ENCODE measurements at places on chromosomes 5 and 9. TPM values are rescaled to one million over a fixed set of nuclear protein-coding genes. Genes with fewer than 3 reads are reported as not detected.
A peak's percentile ranks its signal among the peaks of the same experiment; 100 is the strongest.

DNA sequence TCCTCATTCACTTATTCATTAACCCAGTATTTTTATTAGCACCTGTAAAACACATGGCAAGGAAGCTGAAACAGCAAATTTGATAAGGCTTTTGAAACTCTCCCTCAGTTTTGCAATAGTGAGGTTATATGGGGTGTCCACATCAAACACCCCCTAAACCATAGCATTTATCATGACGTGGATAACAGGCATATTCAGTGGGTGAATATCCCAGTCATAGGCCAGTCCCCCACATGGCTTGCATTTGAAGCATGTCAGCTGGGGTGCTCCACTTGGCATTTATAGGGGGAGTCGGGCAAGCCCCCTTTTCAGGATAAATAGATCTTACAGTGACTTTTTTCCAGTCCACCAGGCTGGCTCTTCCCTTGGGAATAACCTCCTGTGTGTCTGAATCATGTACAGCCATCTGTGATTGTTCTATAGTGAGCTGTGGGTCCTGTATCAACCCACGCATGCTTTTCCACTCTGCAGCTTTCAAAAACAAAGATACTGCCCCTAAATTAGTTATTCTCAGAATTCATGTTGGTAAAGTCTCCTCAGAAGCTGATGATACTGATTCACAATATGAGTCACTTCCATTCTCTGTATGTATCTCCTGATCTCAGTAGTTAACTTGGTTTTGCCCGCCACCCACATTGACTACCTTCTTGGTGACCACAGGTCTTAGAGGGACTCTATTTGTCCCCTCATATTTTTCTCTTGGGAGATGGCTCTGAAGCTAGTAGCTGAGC lies 84.4 kb upstream of the SPIN1 start:
- no peak for DNase-seq

GRCh38 chr5:74112372-74113195 lies 486.6 kb downstream of the ARHGEF28 start:
- DNase-seq, result no peak

GRCh38 chr5:31463351-31463750 lies 68.5 kb downstream of the DROSHA start:
- DNase-seq, result no peak

- no peak for DNase-seq
These were observed 597.0 kb downstream of the PSAT1 start for GRCh38 chr9:78893774-78894401.

DNA sequence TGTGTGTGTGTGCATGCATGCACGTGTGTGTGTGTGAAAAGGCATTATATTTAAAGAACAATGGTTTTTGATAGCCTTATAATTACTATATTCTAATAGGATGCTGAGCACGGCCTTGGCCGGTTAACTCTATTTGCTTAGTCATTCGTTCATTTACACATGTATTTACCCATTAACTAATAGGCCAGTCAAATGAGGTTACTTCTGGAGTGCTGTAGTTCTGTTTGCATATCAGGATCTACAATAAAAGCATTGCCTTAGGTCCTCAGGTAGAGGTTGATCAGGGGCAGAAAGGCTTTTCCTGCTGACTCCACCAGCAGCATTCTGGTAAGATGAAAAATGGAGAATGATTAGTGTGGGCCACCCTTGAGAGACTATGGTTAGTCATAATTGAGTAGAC lies 219.0 kb downstream of the COMMD10 start:
- DNase-seq, result no peak

DNA sequence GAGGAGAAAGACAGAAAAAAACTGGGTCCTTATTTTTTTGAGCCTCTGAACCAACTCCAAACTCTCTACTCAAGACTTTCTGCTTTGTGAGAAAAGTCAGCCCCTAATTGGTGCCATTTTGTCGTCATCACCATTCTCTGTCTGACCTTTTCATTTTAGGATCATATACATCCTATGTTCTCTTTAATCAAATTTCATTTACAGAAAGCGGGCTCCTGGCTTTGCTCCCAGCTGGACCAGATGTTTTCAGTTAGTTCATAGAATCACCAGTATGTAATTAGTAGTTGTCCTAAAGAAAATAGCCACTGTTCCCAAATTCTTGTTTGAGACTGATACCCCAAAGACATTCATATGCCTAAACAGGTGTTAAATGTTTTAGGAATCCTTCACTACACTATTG lies 28.6 kb upstream of the SLCO4C1 start:
- no peak for DNase-seq

DNA sequence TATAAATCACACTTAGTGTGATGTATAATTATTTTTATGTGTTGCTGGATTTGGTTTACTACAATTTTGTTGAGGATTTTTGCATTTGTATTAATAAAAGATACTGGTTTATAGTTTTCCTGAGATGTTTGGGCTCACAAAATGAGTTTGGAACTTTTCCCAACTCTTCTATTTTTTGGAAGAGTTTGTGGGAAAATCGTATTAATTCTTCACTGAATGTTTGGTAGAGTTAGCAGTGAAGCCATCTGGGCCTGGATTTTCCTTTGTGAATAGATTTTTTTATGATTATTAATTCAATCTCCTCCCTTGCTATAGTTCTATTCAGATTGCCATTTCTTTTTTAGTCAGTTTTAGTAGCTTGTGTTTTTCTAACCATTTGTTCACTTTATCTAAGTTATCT lies 201.7 kb upstream of the NFIL3 start:
- DNase-seq, result no peak

DNA sequence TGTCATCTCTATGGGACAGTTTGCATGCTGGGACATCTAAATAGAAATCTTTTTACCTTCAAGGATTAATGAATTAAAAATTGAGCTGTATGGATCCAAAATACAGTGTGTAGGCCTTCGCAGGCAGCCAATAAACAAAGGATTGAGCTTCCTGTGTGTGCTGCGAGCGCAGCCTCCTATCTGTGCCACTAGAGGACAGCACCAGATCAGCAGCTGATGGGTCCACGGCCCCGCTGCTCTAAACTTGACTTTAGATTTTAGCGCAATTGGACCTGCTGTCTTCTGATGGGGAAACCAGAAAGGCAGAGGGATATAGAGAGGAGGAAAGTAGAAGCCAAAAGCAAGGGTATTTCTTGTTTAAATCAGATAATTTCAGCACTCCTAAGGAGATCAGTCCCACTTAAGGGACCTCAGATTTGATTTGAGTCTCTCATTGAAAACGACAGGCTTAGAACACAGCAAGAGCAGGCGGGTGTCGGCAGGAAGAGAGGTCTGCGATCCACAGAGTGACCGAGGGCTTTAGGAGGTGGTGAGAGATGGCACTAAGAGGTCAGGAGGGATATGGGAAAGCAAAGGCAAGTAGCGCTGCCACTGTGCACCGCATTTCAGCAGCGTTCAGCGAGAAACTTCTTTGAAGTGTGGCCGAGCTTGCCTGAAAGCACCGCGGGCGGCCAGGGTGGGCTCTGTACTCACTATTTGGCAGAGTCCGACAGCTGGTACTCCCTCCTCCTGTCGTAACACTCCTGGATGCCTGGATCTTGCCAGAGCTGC lies 214.3 kb downstream of the GNA14 start:
- no peak for DNase-seq

DNA sequence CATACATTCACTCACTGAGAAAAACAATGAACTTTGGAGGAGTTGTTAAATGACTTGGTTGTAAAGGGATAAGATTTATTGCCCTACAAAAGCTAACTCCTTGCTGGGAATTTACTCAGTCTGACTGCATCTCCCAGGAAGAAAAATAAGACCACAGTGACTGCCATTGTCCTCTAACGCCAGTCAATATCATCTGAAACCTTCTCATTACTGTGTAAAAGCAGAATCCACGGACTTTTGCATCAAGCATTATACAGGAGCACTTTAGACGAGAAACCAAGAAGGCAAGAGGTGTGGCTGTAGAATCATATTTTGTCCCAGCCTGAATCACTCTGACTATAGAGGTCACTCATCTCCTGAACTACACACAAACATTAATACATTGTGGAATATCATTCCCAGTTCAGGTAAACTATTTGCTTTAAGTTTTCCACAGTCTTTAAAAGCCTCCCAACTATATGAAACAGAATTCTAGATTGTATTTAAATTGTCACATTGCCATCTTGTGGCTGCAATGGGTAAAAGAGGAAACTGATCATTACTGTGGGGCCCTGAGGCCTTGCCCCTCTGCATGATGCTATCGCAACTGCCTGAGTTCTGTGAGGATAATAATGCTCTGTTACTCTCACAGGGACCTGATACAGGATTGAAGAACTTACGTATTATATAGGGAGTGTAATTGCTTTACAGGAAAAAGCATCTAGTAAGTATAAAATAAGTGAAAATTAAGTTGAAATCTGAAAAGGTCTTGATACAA lies 142.9 kb downstream of the SLCO4C1 start:
- peak; percentile 32 for DNase-seq

DNA sequence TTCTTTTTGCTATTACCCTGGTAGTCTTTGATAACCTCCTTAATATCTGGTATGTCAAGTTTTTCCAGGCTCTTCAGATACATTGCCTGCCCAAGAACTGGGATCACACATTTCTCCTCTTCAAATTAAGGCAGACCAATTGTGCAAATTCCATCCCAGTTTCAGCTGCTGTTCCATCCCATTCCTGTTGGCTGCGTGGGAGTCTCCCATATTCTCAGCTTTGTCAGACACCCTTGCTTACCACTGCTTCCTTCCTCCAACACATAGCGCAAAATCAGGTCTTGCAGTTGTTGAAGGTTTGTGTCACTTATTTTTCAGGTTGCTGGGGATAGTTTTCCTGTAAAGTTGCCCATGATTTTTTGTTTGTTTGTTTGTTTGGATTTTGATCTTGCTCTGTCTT lies 15.2 kb downstream of the HCN1 start:
- no peak for DNase-seq

- DNase-seq, result no peak
These were observed 1158.4 kb upstream of the SEMA6A start for GRCh38 chr5:117733051-117733450.

GRCh38 chr5:101877451-101877850 lies 418.6 kb downstream of the SLCO4C1 start:
- DNase-seq, result no peak

DNA sequence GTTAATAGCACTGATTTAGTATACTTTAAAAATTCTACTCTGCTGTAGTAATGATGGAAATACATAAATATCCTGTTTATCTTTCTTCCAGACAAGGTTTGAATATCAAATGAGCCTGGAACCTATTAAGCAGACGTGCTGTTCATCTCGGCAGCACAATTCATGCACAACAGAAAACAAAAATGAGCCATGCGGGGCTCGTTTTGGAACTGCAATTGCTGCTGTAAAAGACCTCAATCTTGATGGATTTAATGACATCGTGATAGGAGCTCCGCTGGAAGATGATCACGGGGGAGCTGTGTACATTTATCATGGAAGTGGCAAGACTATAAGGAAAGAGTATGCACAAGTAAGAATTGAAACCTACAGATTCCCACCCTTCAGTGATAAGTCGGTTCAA lies 79.1 kb upstream of the ITGA2 start:
- DNase-seq, result no peak

DNA sequence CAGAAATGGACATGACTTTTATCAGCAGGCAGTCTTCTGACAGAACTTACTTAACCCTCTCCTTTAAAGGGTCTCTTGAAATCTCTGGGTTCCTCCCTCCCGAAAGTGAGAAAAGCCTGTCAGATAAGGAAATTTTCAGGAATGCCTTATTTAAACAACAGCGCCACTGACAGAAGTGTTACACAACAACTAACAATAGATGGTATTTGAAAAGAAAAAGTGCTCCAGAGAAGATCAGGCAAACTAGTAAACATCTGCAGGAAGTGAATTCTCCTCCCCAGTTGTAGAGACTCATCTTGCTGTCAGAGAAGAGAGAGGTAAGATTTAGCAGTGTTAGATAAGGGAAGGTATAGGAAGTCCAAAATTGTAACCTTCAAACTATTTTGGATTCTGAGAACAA lies 107.2 kb upstream of the NFIL3 start:
- DNase-seq, result no peak

GRCh38 chr5:37873988-37874387 lies 34.1 kb upstream of the GDNF start:
- no peak for DNase-seq

GRCh38 chr5:15363601-15364000 lies 136.4 kb upstream of the FBXL7 start:
- no peak for DNase-seq

GRCh38 chr5:14896131-14896530 lies 24.6 kb upstream of the ANKH start:
- DNase-seq, result no peak

DNA sequence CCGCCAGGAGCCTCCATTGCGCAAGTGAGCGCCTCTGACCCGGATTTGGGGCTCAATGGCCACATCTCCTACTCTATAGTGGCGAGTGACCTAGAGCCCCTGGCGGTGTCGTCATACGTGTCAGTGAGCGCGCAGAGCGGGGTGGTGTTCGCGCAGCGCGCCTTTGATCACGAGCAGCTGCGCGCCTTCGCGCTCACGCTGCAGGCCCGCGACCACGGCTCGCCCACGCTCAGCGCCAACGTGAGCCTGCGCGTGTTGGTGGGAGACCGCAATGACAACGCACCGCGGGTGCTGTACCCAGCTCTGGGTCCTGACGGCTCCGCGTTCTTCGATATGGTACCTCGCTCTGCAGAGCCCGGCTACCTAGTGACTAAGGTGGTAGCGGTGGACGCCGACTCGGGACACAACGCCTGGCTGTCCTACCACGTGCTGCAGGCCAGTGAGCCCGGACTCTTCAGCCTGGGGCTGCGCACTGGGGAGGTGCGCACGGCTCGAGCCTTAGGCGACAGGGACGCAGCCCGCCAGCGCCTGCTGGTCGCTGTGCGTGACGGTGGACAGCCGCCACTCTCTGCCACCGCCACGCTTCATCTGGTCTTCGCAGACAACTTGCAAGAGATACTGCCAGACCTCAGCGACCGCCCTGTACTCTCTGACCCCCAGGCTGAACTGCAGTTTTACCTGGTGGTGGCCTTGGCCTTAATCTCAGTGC lies 1.9 kb downstream of the PCDHGB6 start:
- no peak for DNase-seq

DNA sequence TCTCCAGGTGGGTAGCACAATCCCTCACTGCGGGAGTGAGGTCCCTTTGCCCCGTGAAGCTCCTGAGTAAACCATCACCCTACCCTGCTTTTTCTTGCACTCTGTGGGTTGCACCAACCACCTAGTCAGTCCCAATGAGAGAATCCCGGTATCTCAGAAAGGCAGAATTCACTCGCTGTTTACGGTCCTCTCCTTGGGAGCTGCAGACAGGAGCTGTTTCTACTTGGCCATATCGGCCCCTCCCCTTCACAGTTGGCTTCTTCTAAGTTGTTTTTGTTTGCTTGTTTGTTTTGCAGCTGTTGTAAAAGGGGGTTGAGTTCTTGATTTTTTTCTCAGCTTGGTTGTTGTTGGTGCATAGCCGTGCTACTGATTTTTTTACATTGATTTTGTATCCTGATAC lies 237.0 kb upstream of the RASA1 start:
- DNase-seq, result no peak

The LMNB1 gene
- 3.3 TPM for polyA plus RNA-seq

The TMED9 gene
- 136 TPM for polyA plus RNA-seq

The MAMDC4 gene
- 3.8 TPM for polyA plus RNA-seq

The NTNG2 gene
- polyA plus RNA-seq, result 2.3 TPM

The HEMGN gene
- polyA plus RNA-seq, result not detected

The ANKRD55 gene
- polyA plus RNA-seq, result 0.05 TPM

The RECK gene
- 17.1 TPM for polyA plus RNA-seq

The PCDHAC1 gene
- polyA plus RNA-seq, result 0.13 TPM

The CRB2 gene
- polyA plus RNA-seq, result 0.51 TPM

The SCGB3A1 gene
- polyA plus RNA-seq, result 0.32 TPM

Data from urinary bladder (tissue), 4 donors.